ENCODE measurements at places on chromosomes 7 and 10.

GRCh38 chr7:64849250-64849923 is 53.7 kb upstream of the ZNF273 start:
- peak; percentile 3 for DNase-seq

DNA sequence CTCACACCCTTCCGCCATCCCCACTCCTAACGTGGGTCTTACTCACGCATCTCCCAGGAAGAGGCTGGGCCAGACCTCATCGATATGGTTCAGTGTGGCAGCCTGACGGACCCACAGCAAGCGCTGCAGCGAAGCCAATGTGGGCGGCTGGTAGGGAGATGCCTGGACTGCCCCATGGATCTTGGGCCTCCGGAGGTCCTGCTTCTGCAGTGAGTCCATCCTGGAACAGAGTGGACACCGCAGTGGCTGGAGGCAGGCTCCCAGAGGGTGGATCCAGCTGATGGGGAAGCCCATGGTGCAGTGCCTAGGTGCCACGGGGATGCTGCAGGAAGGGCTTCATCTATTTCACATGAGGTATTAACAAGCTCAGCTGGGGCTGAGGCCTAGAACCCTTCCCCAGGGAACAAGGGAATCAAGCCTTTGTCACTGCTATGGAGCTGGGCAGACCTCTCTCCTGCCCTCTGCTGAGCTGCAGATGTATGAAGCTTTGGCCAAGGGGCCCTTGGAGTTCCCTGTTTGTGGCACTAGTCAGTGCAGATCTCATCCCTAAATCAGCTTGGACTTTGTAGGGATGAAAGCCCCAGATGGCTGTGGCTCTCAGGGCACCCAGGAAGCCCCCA is 13.7 kb upstream of the SAMD8 start:
- peak; percentile 27 for DNase-seq

- DNase-seq = no peak
These were observed 13.1 kb downstream of the TSPAN33 start for GRCh38 chr7:129157651-129158050.

DNA sequence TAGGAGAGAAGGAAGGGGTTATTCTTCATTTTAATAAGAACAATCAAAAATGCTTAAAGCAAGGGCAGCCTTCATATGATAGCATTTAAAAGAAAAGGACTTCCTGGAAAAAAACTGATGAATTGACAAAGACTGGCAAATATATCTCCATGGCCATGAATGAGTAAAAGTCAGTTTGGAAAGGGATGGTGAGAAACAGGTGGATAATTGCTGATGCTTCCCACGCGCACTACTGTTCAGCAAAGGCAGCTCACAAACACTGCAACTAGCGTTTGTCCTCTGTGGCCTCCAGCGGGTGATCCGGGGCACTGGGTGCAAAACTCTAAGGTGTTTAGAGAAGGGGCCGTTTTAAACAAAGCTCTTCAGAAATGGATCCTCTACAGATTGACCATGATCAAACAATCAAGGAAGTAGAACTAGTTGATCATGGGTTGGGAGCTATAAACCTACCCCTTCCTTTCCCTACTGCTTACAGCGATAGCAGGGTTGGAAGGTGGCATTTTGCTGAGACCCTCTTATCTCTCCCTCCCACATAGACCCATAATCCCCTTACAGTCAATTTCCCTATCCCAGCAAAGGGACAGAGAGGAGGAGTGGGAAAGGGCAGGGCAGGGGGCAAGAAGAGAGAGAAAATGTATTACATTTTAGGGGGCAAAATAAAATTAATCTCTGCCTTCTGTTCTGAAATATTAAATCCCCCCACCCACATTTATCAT is 53.8 kb downstream of the SMURF1 start:
- no peak for DNase-seq

DNA sequence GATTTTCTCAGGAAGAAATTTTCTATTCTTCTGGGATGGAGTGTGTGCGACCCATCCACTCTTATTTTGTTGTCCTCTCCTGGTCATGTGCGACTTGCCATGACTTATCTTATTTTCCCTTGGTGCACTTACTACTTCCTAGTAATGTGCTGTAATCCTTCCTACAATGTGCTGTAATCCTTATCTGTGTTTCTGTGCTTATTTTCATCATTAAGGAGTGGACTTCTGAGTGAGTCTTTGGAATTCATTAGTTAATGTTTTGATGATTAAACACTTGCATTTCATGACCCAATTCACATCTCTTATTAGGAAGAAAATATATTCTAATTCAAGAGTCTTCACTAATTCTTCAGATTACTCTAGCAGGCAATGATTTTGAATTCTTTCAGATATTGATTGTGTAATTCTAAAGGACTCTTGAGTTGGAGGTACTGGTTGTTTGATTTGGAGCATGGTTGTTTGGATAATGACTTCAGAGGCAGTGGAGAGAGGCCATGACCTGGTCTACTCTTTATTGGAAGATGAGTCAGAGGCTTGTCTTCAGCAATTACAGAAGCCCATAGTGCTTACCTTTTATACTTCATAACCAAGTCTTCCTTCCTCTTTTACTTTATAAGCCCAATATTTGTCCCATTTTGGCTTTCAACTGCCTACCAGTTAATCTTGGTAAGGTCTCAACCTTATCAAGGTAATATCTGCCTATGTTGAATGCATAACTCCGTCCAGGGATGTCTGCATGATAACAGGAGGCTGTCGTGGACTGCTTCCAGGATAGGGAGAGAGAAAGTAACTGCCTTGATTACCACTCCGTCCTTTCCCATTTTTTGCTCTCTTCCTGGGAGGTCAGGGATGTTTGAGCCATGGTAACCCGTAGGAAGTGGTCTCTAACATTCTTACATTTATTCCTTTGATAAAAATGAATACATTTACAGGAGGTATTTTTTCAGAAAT is 278.3 kb upstream of the SP8 start:
- no peak for DNase-seq

- DNase-seq = no peak
These were observed 51.9 kb downstream of the CLRN3 start for GRCh38 chr10:127840884-127841283.

DNA sequence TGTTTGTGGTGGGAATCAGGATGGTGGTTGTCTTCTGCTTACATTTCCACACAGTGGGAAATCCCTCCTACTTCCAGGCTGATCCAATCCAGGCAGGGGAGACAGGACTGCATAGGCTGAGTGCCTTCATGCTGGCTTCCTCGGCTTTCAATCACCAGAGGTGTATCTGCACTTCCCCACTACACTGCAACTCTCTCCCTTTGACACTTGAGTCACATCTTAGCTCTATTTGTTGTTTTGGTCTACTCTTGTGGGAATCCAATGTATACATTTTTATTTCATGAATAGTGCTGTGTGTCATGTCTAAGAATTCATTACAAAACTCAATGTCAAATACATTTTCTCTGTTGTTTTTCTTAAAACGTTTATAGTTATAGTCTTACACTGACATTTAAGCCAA is 735.6 kb downstream of the XPNPEP1 start:
- no peak for DNase-seq

- DNase-seq = no peak
These were observed 6.4 kb downstream of the ADCK2 start for GRCh38 chr7:140679186-140679585.

DNA sequence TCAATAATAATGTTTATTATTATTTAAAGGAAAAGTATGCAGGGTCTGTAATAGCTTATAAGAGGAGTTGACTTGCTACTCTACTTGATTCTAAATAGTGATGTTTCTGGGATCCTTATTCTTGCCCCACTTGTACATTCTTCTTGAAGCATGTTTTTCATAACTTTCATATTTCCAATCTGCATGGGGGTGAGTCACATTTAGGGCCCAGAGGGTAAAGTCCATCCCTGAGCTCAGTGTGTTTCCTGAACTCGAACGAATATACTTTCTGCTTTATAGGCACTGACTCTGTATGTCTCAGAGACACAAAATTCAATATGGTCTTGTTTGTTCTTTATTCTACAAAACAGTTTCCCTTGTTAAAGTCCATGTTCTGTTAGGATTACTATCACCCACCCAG is 61.0 kb upstream of the SMIM30 start:
- DNase-seq = peak; percentile 31
